ENCODE measurements at places on chromosomes 1 and 21.

GRCh38 chr21:16976193-16976592, 536.6 kb upstream of the CXADR start:
- DNase-seq: no peak

- DNase-seq: no peak
Observed at GRCh38 chr1:171345536-171345935, 31.6 kb downstream of the FMO4 start.

DNA sequence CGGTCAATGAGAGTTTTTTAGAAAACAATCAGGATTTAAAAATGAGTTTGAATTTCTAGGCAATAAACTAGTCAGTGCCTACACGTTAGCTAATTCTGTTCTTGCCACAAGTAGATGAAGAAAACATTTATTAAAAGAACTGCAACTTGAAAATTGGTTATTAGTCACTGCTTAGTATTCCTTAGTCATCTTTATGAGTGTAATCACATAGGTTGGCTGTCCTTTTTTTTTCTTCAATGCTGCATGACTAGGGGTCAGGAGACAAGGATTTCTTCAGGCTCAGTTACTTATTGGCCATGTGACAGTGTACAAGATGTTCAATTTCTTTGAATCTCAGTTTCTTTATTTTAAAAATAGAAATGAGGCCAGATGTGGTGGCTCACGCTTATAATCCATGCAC, 17.1 kb downstream of the SOAT1 start:
- DNase-seq: no peak

DNA sequence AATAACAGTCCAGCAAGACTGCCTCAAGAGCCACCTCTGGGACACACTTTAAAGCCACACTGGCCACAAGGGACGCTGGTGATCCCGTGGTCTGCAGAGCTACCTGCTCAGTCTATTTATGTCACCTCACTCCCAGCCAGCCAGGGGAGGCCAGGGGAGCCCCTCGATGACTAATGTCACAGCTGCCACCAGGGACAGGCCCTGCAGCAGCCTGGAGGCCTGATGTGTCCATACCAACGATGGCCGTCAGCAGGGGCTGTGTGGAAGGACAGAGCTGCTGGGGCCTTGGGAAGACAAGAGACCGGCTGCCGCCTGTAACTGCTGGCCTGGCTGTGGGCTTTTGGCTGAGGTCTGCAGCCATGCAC, 71.0 kb downstream of the SIK1 start:
- DNase-seq: no peak

DNA sequence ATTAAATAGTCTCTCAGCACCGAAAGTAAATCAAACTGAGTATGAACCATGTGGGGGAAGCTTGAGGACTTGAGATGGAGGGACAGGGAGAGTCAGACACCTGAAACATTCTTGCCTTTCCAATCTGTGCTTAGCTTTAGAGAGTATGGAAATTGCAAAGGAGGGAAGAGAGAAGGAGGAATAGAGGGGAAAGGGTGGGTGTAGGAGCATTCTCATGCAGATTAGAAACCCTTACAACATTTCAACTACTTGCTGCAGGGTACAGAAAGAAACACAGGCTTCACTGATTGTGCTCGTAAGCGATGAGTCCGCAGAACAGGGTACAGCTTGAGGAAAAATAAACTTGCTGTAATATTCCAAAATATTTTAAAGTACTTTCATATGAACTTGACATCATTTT, 73.8 kb downstream of the NIBAN1 start:
- DNase-seq: no peak

DNA sequence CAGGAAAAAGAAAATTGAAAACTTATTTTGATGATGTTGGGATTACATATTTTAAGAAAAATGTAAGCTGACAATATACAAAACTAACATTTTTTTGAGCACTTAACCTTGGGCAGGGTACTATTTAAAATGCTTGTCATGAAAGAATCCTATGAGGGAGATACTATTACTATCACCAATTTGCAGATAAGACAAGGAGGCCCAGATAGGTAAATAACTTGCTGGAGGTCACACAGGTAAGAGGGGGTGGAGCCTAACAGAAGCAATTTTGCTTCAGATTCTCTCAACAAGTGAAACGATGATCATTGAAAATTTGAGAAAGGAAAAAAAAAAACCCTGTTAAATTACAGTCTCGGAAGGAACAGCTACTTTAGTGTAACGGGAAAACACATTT, 1.2 kb downstream of the GART start:
- no peak for DNase-seq

DNA sequence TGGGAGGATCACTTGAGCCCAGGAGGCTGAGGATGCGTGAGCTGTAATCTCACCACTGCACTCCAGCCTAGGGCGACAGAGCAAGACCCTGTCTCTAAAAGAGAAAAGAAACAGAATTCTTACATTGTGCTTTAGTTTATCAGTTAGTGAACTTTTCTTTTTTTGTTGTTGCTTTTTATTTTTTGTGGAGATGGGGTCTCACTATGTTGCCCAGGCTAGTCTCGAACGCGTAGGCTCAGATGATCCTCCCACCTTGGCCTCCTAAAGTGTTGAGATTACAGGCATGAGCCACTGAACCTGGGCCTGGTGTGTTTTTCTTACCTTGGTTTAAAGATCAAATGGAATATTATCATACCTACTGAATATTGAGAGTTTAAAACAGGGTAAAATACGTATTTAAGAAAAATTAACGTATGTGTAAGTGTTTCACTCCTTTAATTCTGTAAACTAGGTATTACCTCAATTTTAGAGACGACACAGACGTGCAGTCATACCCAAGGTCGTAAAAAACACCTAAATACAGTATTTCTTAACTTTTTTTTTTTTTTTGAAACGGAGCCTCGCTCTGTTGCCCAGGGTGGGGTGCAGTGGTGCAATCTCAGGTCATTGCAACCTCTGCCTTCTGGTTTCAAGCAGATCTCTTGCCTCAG, 39.6 kb downstream of the KIF1B start:
- DNase-seq: no peak
